ENCODE measurements at places on chromosomes 5 and 9. TPM values are rescaled to one million over a fixed set of nuclear protein-coding genes. Genes with fewer than 3 reads are reported as not detected.

Gene FRMPD1
- total RNA-seq = 0.66 TPM

Gene ZNF79
- total RNA-seq = 6.7 TPM

Gene CKMT2
- total RNA-seq = 1,737 TPM

Gene TLX3
- total RNA-seq = not detected

Gene IFNK
- total RNA-seq = not detected

Gene TTC39B
- total RNA-seq = 1.5 TPM

Gene PDE6A
- total RNA-seq = not detected

Gene MLANA
- total RNA-seq = not detected

Gene IL5
- not detected for total RNA-seq

Gene CDH12
- total RNA-seq = not detected

Gene PCDHGB1
- 10.6 TPM for total RNA-seq

Gene CCNJL
- 6.6 TPM for total RNA-seq

Gene MCTP1
- total RNA-seq = 8.0 TPM

All from heart right ventricle (tissue), 16 donors.